PC-3 (cell line): ENCODE measurements at places on chromosomes 5 and 9. TPM values are rescaled to one million over a fixed set of nuclear protein-coding genes. Genes with fewer than 3 reads are reported as not detected.

Gene PNPLA7
- total RNA-seq, result 0.77 and 0.81 TPM in 2 replicates

Gene FAM200C
- 1.5 and 2.6 TPM in 2 replicates for total RNA-seq

DNA sequence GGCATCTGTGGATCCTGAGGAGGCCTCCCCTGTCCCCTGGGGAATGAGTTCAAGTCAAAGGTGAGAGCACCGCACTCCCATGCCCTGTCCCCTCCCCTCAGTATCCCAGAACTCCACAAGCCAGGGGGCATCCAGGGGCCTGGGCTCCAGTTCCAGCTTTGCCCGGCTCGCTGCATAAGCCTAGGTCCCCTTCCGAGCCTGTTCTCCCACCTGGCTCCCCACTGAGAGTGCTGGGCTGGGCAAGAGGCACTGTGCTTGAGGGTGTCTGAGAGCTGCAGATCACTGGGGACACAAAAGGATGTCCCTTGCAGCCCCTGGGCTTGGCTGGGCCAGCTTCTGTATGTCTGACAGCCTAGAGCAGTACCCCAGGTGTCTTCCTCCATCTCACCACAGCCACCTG, 4.6 kb downstream of the DOK3 start:
- no peaks in the 10 kb centered on the region for H3K27me3 ChIP-seq
- no peak for DNase-seq
- no peaks in the 10 kb centered on the region; the same call in 1 of the 2 replicates for H3K36me3 ChIP-seq

DNA sequence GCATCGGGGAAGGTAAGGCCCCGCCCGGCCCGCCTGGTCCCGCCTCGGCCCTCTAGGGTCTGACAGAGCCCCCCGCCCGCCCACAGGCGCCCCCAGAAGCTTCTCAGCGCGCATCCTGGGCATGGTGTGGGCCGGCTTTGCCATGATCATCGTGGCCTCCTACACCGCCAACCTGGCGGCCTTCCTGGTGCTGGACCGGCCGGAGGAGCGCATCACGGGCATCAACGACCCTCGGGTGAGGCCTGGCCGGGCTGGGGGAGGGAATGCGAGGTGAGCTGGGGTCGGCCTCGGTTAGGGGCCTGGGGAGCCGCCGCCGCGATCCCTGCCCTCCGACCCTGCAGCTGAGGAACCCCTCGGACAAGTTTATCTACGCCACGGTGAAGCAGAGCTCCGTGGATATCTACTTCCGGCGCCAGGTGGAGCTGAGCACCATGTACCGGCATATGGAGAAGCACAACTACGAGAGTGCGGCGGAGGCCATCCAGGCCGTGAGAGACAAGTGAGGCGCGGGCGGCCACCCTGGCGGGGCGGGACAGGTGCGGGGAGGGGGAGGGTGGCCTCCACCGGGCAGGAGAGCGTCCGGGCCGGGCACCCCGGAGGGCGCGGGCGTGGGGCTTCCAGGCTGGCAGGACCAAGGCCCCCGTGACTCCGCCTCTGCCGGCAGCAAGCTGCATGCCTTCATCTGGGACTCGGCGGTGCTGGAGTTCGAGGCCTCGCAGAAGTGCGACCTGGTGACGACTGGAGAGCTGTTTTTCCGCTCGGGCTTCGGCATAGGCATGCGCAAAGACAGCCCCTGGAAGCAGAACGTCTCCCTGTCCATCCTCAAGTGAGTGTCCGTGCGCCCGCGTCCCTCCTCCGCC, 7.1 kb downstream of the LRRC26 start:
- H3K4me1 ChIP-seq, result no peaks in the 10 kb centered on the region; the same call in 1 of the 2 replicates
- no peaks in the 10 kb centered on the region for H3K36me3 ChIP-seq
- no peak for DNase-seq
- no peak overlapping the region for H3K27ac ChIP-seq
- H3K4me3 ChIP-seq, result no peak overlapping the region

Gene AGXT2
- not detected in 2 replicates for total RNA-seq
